Activated T-helper 1 cell treated with anti-CD3 and anti-CD28 coated beads, Interleukin-2, amount 50 U/mL, for 16 hours (primary cell): ENCODE measurements at places on chromosomes 16 and 17.

GRCh38 chr17:32971171-32971570, 20.5 kb upstream of the SPACA3 start:
- no peak for DNase-seq

DNA sequence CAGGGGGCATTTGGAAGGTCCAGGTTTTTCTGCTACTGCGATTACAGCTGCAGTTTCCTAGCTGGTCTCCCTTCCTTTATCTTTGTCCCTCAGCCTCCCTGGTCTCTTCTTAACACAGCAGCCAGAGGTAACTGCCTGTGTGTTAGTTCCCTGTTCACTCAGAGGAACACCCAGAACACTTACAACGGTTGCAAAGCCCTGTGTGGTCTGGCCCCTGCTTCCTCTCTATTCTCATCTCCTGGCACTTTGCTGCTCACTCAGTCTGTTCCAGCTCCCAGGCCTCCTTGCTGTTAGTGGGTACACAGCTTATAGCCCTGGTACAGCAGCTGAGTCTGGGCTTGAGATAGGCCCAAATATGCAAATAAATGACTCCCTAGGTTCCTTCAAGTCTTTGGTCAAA, 16.4 kb downstream of the NTN1 start:
- no peak for DNase-seq

GRCh38 chr16:75576384-75576811, 10.2 kb downstream of the GABARAPL2 start:
- DNase-seq: no peak

- no peak for DNase-seq
These were observed 225.5 kb downstream of the MRTFB start for GRCh38 chr16:14296663-14297062.

DNA sequence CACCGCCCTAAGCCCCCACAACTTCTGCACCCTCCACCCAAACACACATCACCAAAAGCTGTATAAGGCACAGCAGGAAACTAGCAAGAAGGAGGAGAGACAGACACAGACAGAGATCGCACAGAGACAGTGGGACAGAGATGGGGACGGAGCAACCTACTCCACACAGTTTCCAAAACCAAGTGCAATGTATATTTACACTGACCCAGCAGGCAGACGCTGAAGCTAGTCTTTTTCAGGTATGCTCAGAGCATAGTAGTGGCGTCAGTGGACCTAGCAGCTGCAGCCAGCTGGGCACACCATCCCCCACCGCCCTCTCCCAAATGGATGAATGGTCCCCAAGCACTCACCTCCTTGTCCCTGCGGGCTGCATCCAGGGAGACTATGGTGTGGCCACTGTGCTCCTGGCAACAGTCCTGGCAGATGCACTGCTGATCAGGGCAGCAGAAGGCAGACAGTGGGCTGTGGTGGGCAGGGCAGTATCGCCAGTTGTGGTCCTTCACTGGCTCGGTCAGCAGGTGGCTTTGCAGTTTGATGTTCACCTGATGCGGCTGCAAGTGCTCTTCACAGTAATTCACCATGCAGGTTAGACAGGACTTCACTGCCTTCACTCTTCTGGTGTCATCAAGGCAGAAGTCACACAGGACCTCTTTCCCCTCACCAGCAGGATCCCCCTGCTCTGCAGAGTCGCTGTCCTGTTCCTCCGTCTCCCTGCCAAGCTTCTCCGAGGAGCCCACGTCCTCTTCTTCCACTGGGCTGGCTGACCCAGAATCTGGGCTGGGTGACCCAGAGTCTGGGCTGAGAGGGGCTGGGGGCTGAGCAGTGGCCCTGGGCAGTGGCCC, 31.5 kb upstream of the FBXW10B start:
- DNase-seq: no peak

GRCh38 chr16:52697971-52698370, 151.0 kb upstream of the TOX3 start:
- DNase-seq: no peak

DNA sequence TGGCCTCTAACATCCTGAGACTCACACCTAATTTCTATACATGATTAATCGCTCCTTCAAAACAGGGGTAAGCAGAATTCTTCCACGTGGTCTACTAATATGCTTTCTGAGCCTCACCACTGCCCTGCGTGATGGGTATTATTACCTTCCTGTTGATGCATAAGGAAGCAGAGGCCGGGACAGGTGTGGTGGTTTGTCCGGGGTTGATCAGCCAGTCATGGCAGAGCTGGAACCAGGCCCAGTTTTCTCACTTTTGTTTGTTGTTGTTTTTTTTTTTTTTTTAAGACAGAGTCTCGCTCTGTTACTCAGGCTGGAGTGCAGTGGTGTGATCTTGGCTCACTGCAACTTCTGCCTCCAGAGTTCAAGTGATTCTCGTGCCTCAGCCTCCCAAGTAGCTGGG, 31.2 kb downstream of the RNF135 start:
- DNase-seq: no peak

DNA sequence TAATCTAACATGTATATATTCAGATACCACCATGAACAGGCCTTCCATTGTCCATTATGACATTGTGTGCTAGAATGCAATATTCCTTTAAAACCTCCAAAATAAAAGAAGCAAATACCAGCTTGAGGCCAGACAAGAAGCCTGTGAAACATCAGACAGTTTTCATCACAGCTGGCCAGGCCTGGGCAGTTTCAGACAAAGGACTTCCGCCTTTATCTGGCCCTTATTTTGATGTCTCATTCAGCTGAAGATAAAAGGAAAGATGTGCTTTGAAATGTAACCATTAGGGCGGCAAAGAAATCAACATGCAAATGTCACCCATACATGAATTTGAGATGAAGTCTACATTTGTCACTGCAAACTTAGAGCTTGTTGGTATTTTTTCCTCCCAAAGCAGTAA, 737.5 kb downstream of the KCNJ2 start:
- no peak for DNase-seq

DNA sequence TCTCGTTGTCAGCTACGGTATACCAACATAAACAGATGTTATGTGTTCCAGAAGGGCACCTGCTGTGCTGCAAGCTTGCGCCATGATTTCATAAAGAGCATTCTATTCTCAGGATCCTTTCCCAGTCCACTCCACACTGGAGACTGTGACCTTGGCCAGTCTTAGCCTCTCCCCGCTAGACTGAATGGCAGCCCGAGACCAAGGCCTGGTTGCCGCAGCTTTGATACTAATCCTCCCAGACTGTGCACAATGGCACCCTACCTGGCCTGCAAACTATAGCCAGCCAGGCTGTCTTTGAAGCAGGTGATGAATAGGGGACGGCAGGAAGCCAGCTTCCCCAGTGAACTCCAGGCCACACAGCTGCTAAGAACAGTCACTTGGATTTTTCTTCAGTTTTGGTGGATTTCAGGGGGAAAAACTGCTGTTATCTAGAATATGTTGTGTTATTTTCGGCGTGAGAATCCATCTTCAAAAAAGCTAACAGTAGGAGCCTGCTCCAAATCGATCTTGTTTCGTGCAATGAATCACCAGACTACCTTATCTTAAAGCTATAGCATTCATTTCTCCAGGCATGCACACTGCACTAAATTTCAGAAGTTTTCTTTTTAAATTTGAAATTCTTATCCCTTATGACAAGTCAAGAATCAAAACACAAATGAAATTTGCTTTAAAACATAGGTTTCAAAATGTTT, 289.0 kb downstream of the CEP112 start:
- DNase-seq: no peak

DNA sequence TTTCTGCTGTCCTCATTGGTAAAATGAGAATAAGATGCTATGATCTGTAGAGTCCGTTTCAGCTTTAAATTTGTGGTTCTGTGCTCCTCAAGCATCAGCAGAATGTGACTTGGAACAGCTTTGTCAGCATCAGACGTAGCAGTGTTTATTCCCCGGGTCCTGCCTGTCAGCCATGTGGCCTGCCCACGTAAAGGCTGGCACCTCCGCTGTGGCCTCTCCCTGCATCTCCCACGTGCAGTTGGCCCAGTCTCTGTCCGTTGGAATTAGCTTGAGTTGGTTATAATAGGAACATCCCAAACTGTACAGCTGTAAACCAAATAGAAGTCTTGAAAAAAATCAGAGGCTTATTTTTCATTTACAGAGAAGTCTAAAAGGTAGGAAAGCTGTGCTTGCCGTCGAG, 61.7 kb downstream of the ARHGAP44 start:
- DNase-seq: no peak

DNA sequence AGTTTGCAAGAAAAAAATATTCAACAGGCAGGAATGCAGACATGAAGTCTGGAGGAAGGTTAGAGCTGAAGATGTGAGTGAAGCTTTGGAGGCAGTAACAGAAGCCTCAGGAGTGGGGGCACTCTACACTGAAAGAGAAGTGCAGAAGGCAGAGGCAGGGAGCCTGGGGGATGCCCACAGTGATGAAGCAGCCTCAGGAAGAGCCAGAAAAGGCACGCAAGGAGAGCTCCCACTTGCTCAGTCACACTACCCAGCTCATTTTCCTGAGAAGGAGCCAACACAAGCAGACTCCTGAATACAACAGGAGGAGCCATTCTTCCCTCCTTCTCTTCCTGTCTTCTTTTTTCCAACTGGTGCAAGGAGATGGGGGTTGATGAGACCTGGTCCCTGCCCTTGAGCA, 45.1 kb upstream of the DNAH9 start:
- no peak for DNase-seq

- DNase-seq: no peak
These were observed 31.9 kb upstream of the ANKFN1 start for GRCh38 chr17:56121191-56122051.

DNA sequence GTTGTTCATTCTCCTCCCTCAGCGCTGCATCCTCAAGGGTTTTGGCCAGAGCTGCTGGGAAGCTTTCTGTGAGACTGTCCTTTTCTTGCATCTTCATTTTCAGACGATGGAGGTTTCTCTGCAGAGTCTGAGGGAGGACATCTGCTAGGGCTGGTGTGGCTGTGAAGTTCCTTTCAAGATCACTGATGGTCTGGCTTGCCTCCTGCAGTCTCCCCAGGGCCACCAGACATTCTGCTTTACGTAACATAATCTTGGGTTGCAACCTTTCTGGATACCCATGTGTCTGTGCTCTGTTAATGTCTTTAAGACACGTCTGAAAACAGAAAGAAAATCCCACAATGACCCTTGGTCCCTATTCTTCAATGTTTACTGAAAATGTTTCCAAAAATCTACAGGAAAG, 29.0 kb downstream of the SMYD4 start:
- DNase-seq: no peak

DNA sequence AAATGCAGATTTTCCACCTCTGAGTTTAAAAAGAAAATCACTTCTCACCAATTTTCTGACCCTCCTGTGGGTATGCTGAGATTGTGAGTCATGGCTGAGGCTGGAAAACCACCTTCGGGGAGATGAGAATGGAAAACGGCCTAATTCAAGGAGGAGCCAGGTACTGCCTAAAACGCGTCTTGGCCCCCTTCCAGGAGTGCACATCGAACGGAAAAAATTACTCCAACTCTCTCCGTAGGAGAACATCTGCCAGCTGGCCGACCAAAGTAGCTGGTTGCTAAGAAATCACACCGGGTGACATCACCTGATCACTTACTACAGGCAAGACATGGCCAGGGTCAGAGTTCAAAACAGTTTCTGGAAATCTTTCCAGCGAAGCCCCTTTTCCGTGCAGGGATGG, 107.6 kb downstream of the ZNF423 start:
- DNase-seq: no peak

- DNase-seq: no peak
These were observed 44.2 kb downstream of the HELZ start for GRCh38 chr17:67200727-67201301.

DNA sequence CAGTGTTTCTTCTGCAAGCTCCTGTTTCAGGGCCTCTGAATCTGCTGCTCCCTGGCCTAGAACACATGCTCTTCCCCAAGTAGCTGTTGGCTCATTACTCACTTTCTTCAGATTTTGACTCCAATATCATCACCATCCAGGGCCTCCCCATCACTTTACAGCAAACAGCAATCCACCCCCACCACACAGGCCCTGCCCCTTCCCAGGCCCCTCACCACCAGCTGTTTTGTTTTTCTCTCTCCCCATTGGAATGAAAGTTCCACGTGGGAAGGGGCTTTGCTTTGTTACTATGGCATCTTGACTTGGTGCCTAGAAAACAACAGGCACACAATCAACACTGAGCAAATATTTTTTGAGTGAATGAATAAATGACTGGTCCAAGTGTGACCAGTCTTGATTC, 4.0 kb downstream of the TMEM170A start:
- DNase-seq: no peak

GRCh38 chr17:75539967-75540729, 14.7 kb downstream of the LLGL2 start:
- no peak for DNase-seq

- DNase-seq: no peak
These were observed 10.0 kb downstream of the TMEM235 start for GRCh38 chr17:78241277-78242023.

- DNase-seq: no peak
These were observed 10.2 kb upstream of the MAF start for GRCh38 chr16:79610771-79611170.

- DNase-seq: no peak
These were observed 21.2 kb upstream of the LGALS9 start for GRCh38 chr17:27609611-27610303.

GRCh38 chr16:24995033-24995432, 20.1 kb downstream of the ARHGAP17 start:
- DNase-seq: no peak

DNA sequence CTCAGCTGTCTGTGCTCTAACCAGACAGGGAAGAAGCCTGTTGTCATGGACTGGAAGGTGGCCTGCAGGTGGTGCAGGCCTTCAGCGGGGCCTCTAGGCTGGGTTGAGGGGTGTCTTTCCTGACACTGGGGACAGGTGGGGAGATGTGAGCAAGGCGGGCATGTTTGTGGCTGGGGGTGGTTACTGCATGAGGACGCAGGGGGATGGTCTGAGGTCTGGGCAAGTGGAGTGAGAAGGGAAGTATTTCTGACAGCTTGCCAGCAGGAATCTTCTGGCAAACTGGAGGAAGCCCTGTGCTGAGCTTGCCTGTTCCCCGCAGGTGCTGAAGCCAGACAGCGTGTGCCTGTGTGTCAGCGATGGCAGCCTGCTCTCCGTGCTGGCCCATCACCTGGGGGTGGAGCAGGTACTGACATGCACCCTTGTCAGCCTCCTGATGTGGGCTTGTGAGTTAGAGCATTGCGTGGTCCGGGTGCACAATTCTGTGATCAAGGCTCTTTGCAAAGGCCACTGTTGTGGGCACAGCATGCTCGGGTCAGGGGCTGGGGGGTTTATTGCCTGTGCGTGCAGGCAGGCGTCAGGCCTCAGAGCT, 36.2 kb downstream of the PRMT7 start:
- no peak for DNase-seq

GRCh38 chr16:85613604-85614337, 649 bp downstream of the GSE1 start:
- no peak for DNase-seq

- no peak for DNase-seq
These were observed 16.7 kb upstream of the MYO18A start for GRCh38 chr17:29196769-29197515.
